T-helper 1 cell (primary cell): ENCODE measurements at places on chromosomes 2 and 18.

- DNase-seq = no peak
Observed at GRCh38 chr2:191666732-191667131, 11.2 kb upstream of the NABP1 start.

DNA sequence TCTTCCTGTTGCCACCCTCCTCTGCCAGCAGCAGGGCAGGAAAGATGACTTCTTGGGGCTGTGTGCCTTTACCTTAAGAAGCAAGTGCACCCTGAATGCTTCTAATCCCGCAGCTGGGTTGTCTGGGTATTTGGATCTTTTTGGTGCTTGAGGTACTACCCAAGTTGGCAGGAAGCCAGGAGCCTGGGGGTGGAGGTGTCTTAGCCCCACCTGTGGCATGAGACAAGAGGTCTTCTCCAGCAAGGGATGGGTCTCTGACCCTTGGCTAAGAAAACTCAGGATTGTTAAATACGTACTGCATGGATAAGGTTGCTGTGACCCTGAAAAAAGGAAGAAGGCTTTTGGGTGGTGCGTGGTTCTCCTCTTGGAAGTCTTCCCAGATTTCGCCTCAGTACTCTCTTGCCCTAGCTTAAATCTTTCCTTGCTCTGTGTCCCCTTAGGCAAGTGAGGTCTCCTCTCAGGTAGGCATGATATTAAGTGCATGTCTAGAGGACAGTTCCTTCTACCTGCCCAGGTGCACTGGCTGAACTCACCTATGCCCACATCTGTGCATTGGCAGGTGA lies 4.3 kb downstream of the HPCAL1 start:
- DNase-seq = no peak

GRCh38 chr2:119753041-119753929 lies 6.4 kb upstream of the PTPN4 start:
- no peak for DNase-seq

DNA sequence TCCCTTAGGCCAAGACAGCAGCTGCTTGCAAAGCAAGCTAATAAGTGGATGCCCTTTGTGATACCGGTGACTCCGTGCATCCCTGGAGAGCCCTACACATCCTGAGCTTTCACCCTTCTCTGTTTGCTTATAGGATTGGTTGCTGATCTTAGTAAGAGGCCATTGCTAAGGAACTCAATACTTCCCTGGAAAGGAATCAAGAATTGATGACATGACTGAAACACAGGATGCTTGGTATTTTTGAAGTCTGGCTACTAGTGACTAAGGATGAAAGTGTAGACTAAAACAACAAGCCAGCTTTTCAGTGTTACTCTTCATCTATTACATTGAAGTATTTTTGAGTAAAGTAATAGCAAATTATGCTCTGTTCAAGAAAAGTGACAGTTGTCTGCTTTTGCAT lies 123.0 kb upstream of the SERPINE2 start:
- DNase-seq = no peak

DNA sequence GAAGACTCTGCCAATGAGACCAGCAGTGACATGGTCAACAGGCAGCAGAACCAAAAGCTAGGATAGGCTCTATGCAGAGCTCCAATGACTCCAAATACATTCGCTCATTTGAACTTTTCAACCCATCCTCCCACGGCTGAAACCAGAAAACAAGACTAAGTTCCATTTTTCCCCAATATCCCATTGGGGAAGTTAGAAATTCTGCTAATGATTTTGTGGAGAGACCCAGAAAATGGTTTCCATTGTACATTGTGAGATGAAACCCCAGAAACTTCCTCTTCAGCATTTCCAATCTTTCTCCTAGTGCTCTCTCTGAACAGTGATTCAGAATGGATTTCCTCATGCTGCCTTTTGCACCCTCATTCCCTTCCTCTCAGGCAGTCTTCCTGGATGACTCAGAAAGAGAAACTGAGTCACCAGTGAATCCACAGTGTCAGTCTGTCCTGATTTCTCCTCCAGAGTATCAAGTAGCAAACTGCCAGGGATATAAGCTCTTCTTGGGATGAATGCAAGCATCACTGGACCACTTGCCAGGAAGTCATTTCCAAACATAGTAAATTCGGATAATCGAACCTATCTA lies 467.7 kb upstream of the ID2 start:
- DNase-seq = no peak

GRCh38 chr2:129923265-129924091 lies 56.0 kb upstream of the RAB6C start:
- DNase-seq = no peak

- DNase-seq = no peak
Observed at GRCh38 chr2:11388262-11389051, 44.0 kb upstream of the ROCK2 start.

DNA sequence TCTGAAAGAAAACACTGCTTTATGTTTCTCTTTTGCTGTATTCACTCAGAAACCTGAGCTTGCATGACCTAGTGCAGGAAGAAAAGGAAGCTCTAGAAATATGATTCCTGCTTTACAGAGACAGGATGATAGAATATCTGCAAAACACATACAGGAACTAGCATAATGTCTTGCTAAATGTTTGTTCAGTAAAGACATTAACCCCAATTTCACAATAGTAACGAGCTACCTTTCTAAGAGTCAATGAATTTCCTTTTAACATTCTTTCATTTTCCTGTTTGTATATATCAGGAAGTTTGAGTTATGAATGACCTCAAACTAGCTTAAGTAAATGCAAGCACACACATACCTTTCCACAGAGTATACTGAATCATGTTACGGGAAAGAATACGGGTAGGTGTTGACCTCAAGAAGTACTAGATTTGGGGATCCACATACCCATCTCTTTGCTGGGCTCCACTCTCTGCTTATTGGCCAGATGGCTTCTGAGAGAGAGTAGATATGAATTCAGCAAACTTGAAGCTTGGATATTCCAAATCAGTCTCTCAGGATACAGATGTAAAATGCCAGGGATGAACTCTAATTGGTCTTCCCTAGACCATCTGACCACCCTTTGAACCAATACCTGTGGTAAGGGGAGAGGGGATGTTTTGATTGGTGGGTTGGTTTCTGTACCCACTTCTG lies 18.2 kb upstream of the ACSL3 start:
- no peak for DNase-seq

DNA sequence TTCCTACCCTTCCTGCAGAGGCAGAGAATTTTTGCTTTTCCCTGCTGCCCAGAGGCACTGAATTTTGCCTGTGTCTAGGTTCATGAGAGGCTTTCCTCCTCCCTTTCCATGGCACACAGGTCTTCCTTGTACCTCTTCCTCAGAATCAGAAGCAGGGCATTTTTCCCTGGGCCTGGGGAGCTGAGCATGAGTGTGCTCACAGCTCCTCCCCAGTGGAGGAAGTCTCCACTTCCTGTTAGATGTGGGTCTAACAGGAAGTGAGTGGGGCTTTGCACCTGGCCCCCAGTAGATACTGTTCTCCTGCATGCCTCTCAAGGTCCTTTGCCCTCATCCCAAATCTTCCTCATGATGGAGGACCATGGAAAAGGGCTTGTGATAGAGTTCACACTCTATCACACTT lies 297.2 kb upstream of the FIGN start:
- no peak for DNase-seq

DNA sequence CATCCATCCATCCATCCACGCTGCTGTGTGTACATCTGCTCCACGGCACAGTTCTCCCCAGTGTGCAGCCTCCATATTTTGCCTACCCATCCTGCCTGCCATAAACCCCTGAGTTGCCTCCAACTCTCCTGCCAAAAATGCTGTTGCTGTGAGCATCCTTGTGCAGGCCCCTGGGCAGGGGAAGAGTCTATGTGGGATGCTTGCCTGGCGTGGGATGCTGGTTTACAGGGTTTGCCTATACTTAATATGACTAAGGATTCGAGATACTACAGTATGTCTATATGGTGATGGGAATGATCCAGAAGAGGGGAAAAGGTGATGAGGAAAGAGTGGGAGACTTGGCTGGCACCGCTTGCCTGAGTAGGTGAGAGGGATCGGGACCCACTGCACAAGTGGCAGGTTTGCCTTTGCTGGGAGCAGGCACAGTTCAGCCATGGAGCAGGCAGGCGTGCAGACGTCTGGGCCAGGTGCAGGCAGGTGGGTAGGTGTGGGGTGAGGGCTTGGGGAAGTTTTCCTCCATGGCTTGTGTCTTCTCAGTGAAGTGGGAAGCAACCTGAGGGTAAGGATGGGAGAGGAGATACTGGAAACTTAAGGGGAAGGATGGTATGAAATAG lies 30.2 kb upstream of the FAHD2A start:
- no peak for DNase-seq

- no peak for DNase-seq
Observed at GRCh38 chr18:8895987-8896619, 190.7 kb downstream of the MTCL1 start.

GRCh38 chr2:60439219-60439974 lies 114.1 kb downstream of the BCL11A start:
- DNase-seq = no peak

GRCh38 chr2:229084447-229084846 lies 186.6 kb downstream of the PID1 start:
- DNase-seq = no peak

DNA sequence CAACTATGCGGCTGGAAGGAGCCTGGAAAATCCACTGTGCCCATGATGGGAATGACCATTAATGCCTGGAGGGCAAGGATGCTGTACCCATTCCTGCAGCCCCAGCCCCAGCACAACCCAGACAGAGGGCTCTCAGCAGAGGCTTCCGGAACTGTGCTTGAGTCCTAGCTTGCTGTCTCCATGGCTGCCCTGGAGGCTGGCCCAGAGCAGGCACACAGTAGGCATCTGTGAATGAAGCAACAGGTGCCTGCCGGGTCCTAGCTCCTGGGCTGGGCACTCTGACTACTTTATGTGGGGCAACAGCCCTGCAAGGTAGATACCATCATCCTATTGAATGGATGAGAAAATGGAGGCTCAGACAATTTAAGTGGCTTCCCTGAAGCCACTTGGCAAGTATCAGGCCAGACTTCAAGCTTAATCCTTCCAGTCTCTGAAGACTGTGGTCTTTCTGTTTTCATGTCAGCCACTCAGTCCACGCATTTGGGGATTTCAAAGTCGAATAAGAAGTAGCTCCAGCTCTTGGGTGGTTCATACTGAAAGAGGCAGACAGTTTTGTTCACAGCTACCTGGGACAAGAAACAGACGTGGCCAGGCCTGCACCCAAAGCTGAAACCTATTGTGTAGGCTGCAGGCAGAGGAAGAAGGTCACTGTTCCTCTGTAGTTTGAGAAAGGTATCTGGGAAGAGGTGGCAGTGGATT lies 237.5 kb downstream of the ZBTB7C start:
- no peak for DNase-seq

DNA sequence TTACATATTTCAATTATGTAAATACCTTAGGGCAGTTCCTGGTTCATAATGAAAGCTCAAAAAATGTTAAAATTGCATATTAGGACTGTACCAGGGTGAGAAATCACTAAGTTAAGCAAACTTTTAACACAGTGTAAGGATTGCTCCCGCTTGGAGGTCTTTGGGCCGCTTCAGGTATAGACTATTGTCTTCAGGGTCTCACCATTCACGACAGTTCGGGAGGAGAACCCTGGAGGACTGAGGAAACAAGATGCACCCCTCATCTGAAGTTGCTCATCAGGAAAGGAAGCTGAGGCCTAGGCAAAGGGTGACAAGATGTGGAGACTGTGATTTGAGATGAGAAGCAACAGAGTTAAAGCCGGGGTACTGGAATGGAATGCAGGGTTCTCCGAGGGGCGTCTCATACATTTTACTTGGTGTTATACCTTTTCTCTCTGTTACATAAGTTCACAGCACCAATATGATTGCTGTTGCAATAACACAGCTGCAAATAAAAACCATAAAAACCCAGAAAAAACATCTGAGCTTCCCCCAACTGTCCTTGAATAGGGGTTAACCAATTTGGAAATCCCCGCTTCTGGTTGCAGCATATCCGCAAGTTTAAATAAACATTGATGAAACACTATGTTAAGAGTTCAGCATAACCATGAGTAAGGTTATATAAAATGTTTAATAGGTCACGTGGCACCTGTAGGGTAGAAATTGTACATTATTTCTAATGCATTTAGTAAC lies 40.1 kb downstream of the FBXO48 start:
- DNase-seq = peak; percentile 73

DNA sequence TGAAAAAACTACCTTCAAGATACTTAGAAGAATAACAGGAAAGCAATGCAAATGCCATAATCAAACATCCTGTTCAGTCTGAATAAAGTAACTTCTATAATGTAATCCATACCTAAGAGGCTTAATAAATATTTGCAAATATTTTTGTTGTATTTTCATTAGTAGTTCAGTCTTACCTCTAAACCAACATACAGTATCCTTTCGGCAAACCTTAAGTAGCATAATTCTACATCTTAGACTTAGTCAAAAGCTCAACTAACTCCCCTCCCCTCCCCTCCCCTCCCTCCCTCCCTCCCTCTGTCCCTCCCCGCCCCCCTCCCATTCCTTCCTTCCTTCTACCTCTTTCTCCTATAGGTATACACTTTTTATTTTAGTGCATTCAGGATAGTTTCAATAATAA lies 1373.2 kb downstream of the SUCLG1 start:
- no peak for DNase-seq

DNA sequence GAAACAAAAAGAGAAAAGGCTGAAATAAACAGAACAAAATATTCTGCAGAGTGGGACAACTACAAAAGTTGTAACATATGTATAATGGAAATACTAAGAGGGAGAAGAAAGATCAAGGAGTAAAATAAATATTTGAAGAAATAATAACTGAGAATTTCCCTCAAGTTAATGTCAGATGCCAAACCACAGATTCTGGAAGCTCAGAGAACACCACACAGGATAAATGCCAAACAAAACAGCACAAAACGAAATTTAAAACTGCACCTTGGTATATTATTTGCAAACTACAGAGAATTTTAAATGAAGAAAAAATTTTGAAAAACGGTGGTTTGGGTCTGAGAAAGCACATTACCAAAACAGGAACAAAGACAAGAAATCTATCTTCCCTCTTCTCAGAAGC lies 1588.9 kb upstream of the TMEFF2 start:
- no peak for DNase-seq

GRCh38 chr2:150480971-150481830 lies 6.3 kb downstream of the RND3 start:
- no peak for DNase-seq

DNA sequence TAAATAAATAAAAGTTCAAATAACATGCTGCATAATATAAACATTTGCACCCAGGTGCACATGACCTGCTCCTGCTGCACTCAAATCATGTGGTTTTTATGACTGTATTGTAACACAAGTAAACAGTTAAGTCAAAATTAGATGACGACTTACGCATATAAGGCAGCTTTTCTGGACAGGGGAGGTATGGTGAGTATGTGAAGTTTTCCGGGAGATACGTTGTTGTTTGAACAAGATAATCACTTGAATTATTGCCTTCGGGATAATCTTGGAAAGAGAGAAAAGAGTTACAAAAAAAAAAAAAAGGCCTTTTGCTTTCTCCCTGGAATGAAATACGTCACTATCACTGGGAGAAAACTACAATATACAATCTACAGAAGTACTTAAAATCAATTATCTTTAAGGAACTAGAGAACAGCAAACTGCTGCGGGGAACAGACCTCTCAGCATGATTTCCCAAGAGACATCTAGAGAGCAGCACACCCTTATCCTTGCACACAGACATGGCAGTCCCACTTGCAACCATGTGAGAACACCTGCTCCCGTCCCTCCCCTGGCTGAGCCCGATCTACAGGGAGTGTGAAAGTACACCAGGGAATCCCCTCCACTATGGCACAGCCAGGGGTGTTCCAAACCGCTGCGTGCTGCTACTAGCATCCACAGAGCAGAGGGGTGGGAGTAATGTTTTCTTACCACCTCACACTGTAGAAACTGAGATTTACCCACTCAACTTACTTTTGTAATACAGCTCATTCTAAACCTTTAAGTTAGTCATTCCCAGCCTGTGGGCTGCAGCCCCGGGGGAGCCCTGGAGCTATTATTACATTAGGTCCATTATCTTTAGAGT lies 26.3 kb downstream of the B4GALT6 start:
- no peak for DNase-seq
